NCI-H2029 treated with DMSO at 0.1 percent for 48 hours (cell line): ENCODE measurements at places on chromosomes 2 and 18.

GRCh38 chr2:144015655-144016245, 504.2 kb downstream of the ZEB2 start:
- no peak for DNase-seq

DNA sequence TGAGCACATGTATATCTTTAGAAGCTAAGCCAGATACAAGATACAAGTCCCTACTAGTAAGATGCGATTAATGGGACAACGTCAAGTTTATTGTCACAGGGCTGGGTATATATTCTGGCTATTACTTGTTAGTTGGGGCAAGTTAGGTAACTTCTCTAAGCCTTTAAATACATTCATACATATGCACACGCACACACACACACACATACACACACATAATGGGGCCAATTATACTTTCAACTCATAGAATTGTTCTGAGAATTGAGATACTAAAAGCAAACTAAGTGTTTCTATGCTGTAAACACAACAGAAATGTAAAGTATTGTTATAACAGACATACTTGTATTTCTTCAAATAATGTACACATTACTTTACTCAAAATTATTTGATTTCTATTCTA, 116.1 kb downstream of the BCL2 start:
- DNase-seq, result no peak

DNA sequence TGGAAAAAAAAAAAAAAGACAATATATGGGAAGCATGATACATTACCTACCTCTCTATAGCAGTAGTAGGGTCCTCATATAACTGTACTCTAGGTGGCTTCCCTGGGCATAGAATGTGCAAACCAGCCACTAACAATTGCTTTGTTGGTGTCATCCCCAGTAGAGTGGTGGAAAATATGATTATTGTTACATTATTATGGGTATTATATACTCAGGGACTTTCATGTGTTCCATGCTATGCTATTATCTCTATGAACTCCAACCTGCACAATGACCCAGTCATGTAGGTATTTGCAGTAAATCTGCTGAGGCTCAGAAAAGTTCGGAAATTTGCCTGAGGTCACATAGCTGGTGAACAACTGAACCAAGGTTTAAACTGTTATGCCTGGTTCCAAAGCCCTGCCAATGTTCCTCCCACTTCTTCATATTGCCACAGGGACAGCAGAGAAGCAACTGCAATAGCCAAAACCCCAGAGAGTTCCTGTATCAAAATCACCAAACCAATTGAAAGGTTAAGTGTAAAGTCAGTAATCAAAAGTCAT, 52.6 kb upstream of the MAP4K4 start:
- no peak for DNase-seq

DNA sequence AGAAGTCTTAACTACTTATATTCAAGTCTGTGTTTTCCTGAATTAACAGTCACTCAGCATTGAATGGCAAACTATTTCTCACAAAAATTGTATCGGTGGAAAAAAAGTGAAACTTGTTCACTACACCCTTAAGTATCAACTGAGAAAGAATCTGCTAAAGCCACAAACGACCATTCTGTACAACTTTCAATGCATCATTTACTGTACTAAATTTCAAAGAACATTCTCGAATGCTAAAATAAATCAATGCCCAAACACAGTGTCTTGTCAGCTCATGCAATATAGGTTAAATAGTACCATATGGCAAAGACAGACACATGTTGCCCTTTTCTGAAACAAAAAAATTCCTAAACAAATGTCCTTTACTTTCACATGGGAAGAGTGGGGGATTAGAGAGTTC, 9.0 kb downstream of the ZNF516 start:
- DNase-seq, result no peak

DNA sequence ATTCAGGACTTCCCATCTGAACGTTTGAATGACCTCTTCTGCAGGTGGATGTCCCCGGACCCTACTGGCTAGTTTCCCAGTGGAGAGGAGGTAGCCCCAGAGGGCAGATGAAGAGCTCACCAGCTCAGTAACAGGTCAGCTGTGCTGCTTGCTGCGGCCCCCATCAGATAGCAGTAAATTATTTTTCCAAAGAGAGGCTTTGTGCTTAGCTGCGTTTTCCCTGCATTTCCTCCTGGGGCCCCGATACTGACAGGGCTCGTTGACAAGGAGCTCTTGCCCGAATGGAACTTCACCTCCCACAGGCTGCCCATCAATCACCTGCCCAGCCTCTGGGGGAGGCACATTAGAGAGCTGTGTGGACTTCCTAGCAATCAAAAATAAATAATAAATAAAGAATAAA, 185.8 kb downstream of the DOK6 start:
- no peak for DNase-seq

DNA sequence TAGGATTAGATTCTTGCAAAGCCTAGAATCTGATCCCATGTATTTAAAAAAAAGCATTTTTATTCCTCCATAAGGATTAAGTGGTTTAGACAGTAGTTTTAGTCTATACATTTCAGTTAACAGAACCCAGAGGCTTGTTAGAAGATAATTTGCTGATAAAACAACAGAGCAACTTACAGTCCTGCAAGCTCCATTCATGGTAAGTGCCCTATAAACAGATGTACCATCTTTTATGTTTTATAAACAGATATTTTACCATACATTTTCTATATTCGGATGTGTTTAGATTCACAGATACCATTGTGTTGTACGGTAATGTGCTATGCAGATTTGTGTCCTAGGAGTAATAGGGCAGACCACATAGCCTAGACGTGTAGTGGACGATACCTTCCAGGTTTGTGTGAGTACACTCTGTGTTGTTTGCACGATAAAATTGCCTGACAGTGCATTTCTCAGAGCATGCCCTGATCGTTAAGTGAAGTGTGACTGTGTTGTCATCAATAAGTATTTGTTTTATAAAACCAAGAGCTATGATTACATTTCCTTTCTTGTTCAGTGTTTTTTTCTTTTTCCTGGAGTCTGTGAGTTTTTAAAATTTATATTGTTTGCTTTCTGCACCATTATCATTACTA, 54.2 kb downstream of the CERS6 start:
- peak; percentile 41 for DNase-seq

DNA sequence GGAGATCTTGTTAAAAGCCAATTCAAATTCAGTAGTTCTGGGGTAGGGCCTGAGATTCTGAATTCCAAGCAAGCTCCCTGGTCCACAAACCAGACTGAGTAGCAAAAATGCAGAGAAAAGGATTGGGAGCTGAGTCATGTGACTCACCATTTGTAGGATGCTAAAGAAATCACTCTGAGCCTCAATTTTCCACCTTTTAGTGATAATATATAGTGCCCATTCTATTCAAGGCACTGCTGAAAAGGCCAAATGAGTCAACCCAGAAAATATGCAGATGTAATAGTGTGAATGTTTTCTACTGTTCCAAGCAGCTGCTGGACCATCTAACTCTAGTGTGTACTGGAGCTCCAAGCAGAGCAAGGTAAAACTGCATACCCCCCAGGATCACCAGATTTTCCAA, 47.2 kb downstream of the SLC14A2 start:
- no peak for DNase-seq

DNA sequence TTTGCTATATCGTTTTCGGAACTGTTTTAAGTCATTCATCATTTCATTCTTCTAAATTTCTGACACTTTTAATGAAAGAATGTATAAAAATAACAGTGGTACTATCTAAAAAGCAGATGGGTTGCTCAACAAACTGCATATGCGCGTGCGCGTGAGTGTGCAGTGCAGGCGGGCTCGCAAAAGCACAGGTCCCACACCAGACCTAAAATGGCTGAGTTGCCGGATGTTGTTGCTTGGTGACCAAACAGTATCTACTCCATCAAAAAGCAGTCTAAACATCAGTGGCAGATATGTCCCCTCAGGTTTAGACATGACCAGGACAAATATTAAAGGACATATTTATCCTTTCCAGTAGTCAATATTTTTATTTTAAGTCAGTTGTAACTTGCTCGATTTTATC, 5.1 kb downstream of the NOL4 start:
- DNase-seq, result peak; percentile 20

- DNase-seq, result no peak
Measured at GRCh38 chr18:43389163-43389562, 111.9 kb upstream of the SYT4 start.

DNA sequence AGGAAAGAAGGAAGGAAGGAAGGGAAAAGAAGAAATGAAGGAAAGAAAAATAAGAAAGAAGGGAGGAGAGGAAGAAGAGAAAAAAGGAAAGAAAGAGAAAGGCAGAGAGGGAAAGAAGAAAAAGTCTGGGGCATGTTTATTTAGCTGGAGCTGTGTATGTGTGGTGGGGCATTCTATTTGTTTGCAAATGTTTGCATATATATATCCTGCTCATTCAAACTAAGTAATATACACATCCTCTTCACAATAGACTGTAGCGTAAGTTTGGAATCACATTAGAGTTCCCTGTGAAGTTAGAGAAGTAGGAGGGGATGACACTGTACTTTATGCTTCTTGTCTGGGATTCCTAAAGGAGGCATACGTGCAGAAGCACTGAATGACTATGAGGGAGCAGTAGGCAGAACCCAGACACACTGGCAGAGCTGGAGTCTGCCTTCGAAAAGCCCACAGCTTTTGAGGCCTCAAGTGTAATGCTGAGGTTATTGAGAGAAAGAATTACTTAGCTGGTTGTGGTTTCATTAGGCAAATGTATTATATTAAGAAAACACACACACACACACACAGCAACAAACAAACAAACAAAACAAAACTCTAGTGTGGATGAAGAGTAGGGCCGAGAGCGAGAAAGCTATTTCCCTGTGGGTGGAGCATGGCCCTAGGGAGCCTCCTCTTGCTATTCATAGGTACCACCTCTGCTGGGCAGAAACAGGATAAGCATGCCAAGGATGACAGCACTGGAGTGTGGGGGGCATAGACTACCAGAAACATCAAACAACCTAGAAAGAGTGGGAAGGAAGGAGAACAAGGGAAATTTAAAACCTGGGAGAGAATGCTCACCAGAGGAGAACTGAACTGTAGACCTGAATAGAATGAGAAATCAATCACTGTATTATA, 905.1 kb upstream of the NXPH2 start:
- no peak for DNase-seq

GRCh38 chr2:63436488-63436887, 151.8 kb downstream of the WDPCP start:
- no peak for DNase-seq

GRCh38 chr2:185181901-185182300, 556.7 kb upstream of the FSIP2 start:
- DNase-seq, result no peak

GRCh38 chr2:48425402-48425801, 104.6 kb upstream of the STON1 start:
- DNase-seq, result no peak

DNA sequence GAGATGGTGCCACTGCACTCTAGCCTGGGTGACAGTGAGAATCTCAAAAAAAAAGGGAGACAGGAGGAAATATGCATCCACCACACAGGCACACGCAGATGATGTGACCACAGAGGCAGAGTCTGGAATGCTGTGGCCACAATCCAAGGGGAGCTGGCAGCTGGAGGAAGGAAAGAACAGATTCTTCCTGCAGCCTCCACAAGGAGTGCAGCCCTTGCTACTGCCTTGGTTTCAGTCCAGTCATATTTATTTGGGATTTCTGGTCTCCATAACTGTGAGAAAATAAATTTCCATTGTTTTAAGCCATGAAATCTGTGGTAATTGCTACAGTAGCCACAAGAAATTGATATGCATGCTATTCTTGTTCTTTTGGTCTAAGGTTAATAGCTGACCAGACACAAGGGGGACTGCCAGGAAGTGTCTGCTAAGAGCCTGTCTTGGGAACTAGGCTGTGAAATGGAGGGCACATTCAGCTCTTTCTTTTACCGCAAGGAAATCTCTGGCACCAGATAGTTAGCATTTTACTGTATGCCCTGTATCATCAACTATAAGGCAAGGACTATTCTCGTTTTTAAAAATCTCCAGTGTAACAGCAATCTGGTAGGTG, 133.1 kb upstream of the SEC11C start:
- no peak for DNase-seq

DNA sequence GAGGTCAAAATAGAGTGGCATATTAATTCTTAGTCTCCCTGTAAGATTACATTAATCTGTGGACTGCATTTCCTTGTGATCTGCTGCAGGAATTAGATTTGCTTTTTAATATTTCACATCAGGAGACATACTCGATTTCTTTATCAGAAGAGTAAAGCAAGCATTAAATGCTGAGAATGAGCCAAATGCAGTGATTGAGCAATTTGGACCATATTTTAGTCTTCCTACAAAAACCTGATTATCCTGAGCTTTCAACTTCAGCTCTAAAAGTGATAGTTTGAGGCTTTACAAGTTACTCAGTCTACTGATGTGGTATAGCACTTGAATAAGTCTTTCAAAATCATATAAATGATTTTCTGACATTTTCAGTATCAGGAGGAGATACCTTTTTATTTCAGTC, 774.3 kb upstream of the RAB6C start:
- DNase-seq, result no peak

DNA sequence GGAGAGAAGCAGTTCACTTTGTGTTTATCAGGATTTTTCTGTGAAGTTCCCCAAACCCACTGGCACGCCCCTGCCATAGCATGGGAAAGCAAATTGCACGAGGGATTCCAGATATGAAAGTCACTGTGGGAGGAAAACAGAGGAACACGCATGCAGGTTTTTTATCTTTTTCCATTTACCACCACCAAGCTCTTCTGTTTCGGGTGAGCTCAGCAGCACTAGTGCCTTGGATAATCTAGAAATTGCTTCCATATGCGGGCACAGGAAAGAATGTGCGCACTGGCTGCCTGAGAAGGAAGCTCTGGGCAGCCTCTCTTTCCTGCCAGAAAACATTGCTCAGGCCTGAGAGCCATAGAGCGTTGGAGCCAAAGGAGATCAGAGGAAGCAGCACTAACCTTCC, 65.9 kb upstream of the WIPF1 start:
- DNase-seq, result no peak

- no peak for DNase-seq
Measured at GRCh38 chr2:66982766-66983165, 414.4 kb upstream of the ETAA1 start.

DNA sequence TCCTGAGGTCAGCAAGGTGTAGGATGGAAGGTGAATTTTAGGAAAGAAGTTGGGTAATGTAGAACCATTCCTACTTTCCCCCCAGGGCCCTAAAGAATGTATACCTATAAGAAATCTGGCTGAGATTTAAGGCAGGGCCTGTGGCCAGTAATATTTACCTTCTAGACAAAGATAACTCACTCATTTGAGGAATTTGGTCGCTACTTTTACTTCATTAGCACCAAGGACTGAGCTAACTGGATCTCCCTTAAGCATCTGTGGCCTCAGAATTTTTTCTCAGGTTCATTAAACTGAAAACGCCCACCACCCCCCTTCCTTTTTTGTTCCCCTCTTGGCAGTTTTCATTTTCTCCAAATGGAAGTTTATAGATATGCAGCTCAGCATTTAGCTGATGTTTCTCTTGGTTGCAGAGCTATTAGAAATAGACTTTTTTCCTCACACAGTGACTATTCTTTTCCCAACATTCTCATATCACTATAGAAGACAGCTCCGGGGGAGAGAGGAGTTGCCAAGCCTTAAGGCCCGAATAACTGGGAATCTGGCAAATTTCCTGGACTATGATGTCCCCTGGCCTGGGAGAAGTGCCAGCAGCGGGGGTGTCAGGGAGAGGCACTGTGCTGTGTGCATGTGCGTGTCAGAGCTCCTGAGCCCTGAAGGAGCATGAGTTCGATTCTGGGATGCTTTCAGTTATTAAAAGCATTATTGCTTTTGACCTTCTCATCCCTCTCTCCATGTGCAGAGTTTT, 310.9 kb downstream of the PRKCE start:
- DNase-seq, result peak; percentile 34
